Activated CD4-positive, alpha-beta T cell treated with anti-CD3 and anti-CD28 coated beads for 1 hour (primary cell): ENCODE measurements at places on chromosomes 5 and 9.

DNA sequence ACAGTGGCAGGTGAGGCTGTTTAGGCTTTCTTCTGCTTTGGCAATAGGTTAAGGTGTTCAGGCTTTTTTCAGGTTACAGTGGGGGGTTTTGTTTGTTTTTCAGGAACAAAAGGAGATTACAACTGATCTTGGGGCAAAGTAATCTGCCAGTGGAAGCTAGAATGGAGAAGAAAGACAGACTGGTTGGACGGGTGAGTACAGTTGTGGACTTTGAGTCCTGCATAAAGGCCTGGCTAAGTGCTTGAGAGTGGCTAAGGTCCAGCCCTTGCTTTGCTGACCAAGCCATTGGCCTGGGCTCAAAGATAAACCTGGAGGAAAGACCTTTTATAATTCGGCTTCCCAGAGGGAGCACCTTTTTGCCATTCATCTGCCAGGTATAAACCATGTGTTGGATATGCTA is 63.1 kb downstream of the MTMR12 start:
- DNase-seq, result no peak

GRCh38 chr5:129141078-129141477 is 46.5 kb downstream of the ISOC1 start:
- no peak for DNase-seq

DNA sequence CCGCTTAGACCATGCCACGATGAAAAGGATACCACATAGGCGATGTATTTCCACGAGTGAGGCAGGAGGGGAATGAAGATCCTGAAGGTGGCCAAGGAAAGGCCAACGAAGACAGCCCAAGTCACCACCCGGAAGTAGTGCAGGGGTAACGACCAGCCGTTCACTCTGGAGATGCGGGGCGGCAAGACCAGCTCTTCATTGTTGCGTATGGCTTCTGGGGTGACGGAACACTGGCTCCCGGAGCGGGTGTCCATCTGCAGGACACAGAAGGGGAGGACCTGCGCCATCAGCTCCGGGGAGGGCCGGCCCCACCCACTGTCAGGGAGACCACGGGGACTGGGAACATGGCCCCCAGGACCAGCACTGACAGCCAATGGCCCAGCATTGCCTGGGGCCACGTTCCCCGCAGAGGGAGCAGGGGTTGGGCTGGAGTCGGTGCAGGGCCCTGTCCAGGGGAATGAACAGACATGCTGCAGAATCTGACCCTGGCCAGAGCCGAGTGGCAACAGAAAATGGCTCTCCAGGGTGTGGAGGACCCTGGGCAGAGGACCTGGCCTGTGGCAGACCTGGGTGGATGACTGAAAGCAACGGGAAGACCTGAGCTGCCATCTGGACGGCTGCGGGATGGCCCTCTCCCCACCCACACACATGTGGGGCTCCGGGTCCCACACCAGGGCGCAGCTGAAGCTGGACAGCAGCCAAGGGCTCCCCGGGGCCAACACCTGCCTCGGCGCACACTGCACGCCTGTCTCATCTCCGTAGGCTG is 17.7 kb downstream of the ZDHHC11B start:
- no peak for DNase-seq

DNA sequence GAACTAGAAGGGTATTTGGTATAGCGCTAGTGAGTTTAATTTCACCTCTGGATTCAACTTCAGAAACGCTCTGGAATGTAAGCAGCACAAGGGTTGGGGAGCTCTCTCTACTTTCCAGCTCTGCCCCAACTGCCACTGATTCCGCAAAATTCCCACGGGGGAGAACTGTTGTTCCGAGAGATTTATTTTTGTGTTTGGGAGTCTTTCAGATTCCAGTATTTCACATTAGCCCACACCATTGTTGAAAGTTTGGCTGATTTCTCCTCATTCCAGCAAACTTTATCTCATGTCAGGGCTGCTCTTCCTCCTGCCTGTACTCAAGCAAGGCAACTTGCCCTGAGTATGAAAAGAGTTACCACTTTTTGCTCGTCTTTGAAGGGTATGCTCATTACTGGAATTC is 198.5 kb upstream of the EGFLAM start:
- DNase-seq, result no peak

GRCh38 chr9:70539001-70539400 is 124.5 kb upstream of the KLF9 start:
- DNase-seq, result no peak

DNA sequence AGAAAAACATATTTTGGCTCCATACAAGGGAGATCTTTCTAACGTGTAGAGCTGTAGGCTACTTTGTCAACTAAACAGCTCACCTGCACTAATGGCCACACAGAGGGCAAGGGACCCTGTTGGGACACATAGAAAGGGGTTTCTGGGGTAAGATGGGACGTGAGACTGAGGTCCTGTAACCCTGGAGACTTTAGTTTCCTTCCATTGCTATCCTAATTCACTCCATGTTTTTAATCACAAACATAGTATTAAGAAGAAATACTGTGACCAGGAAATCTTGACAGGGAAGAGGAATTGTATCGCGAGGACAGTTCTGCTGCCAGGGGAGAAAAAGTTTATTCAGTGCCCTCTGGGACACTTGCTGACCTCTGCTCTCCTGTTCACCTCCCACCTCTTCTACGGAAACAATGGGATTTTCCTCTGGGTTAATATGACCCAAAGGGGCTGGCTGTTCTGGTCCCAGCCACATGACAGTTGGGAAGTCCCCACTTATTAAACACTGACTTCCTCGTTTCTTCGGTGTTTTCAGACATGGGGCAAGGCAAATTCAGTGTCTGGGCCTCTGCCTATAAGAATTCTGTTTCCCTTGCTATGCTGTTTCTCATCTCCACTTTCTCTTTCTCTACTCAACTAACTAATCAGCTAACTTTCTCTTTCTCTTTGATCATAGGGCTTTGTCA is 106.9 kb upstream of the SEMA6A start:
- DNase-seq, result no peak

GRCh38 chr5:135251093-135251492 is 147.9 kb downstream of the MACROH2A1 start:
- no peak for DNase-seq

DNA sequence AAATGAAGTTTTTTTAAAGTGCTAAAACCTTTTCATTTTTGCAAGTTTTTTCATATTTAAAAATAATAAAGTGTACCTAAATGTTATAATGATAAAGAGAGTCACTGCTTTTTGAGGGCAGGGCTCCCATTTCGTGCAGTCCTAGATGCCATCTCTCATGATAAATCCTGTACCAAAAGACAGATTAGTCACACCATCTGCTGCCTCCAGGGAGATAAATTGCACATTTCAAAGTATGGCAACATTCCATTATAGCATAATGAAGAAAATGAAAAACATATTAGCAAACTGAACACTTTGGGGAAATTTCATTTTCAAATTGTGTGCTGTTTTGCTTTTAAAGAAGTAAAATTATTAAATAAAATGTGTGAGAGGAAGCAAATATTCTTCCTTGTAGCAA is 257.2 kb downstream of the KIAA0825 start:
- no peak for DNase-seq

- DNase-seq, result no peak
Observed at GRCh38 chr5:67119010-67119409, 77.6 kb downstream of the CD180 start.
